Neural progenitor cell (in vitro differentiated cells): ENCODE measurements at places on chromosomes 6 and 20. TPM values are rescaled to one million over a fixed set of nuclear protein-coding genes. Genes with fewer than 3 reads are reported as not detected.

DNA sequence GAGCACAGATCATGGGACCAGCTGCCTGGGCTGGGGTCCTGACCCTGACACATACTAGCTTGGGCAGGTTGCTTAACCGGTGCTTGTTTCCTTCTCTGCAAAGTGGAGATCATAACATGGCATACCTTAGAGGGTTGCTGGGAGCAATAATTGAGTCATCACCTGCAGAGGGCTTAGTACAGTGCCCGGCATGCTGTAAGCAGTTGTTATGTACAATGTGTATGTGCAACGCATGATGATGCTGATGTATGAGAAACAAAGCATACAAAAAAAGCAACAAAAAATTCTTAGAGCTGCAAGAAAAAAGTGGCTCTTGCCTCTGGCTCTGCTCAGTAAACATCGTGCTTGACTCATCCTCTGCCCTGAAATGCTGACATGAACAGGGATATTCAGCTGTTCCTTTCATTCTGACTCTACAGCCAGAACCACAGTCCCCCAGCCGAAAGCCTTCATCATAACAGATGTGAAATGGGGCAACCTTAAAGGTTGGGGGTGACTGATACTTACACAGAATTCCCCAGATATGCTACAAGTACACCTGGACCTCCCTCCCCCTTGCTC lies 91.7 kb downstream of the CLIC5 start:
- H3K27me3 ChIP-seq = peaks cover 36% of the 10 kb centered on the region
- DNase-seq = no peak
- no peak overlapping the region for H3K27ac ChIP-seq
- peaks cover 24% of the 10 kb centered on the region for H3K4me1 ChIP-seq
- H3K36me3 ChIP-seq = no peaks in the 10 kb centered on the region
- H3K4me3 ChIP-seq = no peak overlapping the region

- H3K4me3 ChIP-seq = peak overlapping the region; percentile 16
- no peaks in the 10 kb centered on the region for H3K36me3 ChIP-seq
- no peak overlapping the region for H3K27ac ChIP-seq
- peak; percentile 77 for DNase-seq
- H3K4me1 ChIP-seq = peaks cover 41% of the 10 kb centered on the region
Observed at GRCh38 chr6:41373919-41374617, 38.7 kb downstream of the NCR2 start.

Gene ABHD16B
- total RNA-seq = not detected in 2 replicates

Gene SAMD3
- total RNA-seq = 0.19 and 2.0 TPM in 2 replicates

- DNase-seq = no peak
- H3K27me3 ChIP-seq = no peaks in the 10 kb centered on the region
- H3K4me1 ChIP-seq = no peaks in the 10 kb centered on the region
- no peak overlapping the region for H3K27ac ChIP-seq
- no peak overlapping the region for H3K4me3 ChIP-seq
- H3K36me3 ChIP-seq = no peaks in the 10 kb centered on the region
Observed at GRCh38 chr6:110566346-110567125, 90.1 kb upstream of the SLC22A16 start.

Gene FAM83C
- not detected in 2 replicates for total RNA-seq
